ENCODE measurements at places on chromosomes 13 and 19.
A peak's percentile ranks its signal among the peaks of the same experiment; 100 is the strongest.

DNA sequence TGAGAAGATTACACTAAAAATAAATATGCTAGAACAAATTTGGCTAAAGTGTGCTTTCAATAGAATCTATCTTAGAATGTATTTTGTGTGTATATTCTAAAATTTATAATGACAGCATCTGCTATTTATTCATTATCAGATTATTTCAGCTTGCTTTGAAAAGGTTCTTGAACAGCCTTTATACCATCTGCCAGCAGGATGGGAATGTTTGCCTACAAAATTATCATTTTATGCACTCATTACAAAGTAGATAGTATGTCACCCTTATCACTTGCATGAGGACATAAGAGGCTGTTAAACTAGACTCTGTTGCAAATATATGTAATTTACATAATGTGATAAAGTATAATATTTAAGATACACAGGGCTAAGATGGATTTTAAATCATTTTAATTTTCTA is 1286.9 kb upstream of the PCDH20 start:
- DNase-seq: no peak

DNA sequence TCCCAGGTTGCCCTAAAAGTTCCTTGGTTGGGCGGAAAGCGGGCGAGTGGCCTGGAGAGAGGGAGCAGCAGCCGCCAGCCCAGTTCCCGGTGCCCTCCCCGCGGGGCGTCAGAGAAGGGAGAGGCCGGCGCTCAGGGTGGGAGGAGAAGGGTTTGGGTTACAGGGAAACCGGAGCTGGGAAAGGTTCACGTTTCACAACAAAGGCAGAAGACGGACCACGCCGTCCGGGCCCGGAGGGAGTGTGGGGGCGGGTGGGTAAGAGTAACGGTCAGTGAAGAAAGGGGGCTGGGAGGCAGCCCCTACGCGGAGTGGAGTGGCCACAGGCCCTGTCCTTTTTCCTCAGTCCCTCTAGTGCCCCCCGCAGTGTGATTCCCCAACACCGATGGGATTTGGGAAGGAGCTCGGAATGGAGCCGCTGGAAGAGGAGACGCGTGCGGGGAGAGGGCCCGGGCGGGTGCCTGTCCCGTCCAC is 1.6 kb downstream of the SIX5 start:
- DNase-seq: no peak

DNA sequence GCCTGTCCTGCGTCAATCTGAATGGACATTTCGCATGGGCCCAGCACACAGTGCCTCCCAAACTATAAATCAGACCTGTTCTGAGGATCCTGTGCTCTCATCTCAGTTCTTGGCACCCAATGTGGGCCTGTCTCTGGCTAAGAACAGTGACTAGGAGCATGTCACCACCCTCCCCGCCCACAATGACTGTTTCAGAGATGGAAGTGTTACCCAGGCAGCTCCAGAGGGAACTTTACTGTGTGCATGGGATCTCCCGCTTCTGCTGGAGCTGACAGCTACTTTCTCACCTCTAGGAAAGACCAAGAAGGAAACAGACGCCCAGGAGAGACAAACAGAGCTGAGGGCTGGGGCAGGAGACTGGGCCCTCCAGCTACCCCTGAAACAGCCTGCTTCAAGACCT is 45.0 kb downstream of the KCTD15 start:
- DNase-seq: no peak

DNA sequence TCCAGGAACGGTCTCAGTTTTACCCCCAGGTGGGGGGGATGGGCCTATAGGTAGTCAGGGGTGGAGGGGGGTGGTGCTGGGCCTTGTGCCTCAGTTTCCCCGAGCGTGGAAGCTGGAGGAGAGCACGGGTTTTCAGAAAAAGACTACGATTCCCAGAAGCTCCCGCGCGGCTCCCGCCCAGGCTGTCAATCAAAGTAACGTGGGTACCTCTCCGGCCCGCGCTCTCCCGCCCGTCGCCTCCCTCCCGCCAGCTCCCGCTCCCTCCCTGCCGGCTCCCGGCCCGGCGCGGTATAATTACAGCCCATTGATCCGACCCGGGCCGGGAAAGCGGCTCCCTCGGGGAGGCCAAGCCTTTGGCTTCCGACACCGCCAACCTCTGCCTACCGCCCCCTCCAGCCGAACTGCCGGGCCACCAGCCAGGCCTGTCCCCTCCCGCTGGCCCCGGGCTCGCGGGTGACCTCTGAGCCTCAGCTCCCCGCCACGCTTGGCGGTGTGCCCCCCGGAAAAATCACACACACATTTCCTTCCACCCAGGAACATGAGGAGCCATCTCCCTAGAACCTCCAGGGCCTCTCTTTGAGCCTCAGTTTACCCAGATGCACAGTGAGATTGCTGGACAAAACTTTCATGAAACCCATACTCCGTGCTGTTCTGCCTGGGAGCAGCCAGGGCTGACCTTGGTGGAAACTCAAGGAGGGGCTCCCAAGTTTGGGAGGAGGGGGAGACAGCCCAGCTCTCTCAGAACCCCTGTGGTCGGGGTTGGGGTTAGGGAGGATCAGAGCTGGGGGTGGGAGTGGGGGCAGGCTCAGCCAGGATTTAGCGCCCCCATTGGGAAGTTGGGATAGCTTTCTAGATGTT is 7.3 kb upstream of the TLE2 start:
- peak; percentile 83 for DNase-seq

DNA sequence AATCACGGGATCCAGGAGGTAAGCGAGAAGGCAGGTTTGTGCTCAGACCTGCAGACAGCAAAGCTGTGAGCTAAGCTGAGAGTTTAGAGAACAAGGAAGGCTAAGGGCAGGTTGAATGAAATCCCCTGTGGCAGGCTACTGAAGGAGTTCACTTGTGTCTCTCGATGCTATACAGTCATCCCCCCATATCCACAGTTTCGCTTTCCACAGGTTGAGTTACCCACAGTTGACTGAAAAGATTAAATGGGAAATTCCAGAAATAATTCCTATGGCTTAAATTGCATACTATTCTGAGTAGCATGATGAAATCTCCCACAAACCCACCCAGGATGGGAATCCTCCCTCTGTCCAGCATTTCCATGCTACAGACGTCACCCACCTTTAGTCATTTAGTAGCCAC is 49.6 kb downstream of the ABCC4 start:
- DNase-seq: no peak

- no peak for DNase-seq
Measured at GRCh38 chr19:14407605-14408484, 11.3 kb downstream of the DDX39A start.

DNA sequence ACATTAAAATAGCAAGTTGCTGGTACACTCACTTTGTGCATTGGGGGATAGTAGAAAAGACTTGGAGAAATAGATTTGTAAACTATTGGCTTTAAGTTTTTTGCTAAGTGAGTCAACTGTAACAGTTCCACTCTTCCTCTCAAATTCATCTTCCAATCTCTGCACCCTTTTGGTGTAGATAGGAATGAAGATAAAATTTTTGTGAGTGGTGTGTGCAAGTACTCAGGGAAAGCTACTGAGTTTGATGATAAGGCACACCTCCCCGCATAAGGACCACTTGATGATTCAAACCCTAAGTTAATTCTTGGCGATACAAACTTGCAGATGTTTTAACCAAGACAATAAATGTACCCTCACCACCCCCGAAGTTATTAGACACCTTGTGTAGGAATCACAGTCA is 168.3 kb upstream of the SLITRK1 start:
- DNase-seq: no peak

DNA sequence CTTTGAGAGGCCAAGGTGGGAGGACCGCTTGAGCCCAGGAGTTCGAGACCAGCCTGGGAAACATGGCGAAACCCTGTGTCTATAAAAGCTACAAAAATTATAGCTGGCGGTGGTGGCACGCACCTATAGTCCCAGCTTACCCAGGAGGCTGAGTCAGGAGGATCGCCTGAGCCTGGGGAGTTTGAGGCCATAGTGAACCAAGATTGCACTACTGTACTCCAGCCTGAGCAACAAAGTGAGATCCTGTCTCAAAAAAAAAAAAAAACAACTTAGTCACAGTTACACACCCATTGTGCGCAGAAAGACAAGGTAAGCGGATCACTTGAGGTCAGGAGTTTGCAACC is 728 bp upstream of the DENND1C start:
- DNase-seq: no peak

DNA sequence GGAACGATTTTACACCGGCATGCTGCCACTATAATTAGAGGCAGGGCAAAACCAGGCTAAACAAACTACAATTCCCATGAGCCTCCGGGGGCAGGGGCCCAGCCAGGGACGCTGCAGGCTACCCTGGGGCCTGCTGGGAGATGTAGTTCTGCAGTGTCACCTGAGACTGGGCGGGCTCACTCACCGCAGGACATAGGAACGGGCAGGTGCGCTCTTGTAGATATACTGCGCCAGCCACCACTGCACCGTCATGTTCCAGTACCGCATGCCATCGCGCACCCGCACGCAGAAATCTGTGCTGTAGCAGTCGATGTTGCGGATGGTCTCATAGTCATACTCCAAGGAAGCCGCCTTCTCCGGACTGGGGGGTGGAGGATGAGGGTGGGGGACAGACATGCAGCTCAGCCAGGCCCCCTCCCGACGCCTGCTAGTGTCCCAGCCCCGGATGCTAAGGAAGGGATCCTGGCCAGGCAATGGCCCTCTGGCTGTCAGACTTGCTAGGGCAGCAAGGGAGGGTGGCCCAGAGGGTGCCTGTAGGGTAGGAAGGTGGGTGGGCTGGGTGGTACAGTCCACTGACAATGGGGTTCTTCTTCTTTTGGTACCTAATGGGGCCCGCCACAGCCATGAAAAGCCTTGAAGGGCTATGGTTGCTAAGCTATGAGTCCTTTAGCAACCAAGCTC is 5.8 kb upstream of the TMC4 start:
- peak; percentile 22 for DNase-seq

DNA sequence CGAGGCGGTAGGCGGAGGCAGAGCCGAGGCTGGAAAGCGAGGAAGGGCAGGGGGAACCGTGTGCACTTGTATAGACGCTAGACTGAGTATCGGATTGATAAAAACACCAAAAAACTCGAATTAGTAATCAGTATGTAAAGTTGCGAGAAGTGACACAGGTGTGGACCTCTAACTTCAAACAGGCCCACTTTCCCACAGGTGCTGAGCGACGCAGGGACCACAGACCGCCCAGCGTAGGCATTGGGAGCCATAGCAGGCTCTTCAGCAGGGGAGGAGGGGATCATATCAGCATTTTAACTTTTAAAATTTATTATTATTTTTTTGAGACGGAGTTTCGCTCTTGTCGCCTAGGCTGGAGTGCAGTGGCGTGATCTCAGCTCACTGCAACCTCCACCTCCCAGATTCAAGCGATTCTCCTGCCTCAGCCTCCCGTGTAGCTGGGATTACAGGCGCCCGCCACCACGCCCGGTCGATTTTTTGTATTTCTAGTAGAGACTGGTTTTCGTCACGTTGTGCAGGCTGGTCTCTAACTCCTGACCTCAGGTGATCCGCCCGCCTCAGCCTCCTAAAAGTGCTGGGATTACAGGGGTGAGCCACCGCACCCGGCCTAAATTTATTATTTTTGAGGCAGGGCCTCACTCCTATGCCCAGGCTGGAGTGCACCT is 574 bp downstream of the VMAC start:
- no peak for DNase-seq

GRCh38 chr13:28725046-28725610 is 6.4 kb upstream of the SLC46A3 start:
- DNase-seq: no peak

- no peak for DNase-seq
Measured at GRCh38 chr13:28744656-28745055, 25.9 kb upstream of the SLC46A3 start.

- DNase-seq: no peak
Measured at GRCh38 chr19:42794765-42795164, 29.3 kb upstream of the PSG8 start.

DNA sequence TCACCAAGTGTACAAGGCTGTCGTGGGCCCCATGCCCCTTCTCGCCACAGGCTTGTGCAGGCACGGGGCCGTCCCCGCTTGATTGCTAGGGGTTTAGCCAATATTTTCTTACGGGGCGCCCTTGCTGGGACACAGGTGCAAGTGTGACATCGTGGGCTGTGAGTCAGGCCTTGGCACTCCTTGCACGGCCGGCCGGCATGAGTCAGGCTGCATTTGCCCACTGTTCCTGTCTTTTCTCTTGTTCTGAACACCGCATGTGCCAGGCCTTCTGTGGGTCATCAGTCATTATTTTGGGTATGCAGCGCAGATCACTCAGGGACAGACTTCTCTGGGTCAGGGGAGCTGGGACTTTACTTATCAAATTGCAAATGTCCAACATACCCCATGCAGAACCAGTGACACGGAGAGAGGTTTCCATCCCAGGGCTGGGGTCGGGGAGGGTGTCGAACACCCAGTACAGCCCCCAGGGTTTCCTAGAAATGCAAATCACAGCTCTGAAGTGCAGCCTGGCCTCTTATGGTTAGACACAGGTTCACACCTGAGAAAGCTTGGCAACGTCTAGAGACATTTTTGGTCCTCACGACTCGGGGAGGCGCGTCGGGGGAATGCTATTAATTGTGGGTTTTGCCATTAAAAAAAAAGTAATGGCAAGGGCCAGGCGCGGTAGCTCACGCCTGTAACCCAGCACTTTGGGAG is 22.5 kb upstream of the KLF2 start:
- no peak for DNase-seq

DNA sequence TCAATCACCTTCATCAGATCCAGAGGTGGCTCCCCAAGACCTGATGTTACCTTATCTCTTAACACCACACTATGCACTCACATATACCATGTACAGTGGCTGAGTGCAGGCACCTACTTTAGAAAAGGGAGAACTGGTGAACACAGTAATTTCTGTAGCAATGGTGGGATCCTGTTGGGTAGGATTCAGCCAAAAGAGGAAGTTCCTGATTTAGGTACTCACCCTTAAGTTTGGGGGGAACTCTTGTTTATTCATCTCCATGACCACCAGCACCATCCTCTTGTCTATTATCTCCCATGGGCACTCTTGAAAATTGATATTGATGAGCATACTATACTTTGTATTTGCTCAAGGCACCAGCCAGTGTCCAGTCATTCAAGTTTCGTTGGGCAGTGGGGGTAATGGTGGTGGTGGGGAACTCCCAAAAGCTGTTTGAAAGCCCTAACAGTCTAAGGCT is 324.4 kb downstream of the LMO7 start:
- DNase-seq: no peak

- DNase-seq: no peak
Measured at GRCh38 chr19:49368711-49369358, 5.2 kb downstream of the DKKL1 start.

DNA sequence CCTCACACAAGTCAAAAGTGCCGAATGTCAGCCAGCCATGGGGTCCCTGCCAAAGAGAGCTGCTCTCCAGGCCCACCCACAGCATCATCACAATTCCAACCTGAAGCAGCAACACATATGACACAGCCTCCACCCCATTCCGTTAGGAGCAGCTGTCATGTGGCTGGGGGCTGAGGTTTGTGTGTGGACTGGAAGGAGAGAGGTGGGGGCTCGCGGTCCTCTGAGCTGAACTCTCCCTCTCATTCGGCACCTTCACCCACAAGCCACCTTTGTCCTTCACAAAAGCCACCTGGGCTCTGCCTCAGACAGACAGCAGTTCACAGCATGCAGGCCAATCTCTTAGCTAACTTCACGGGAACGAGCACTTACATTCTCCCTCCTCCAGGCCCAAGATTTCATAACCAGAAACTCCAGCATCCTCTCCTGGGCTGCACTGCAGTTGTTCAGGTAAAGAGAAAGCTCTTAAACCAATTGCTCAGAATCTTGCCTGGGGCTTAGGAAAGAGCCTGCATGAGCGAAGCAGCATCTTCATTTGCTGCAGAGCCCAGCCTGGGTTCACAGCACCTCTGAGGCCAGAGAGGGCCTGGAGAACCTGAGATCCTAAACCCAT is 7.2 kb downstream of the RAB20 start:
- DNase-seq: no peak

GRCh38 chr13:102191951-102192502 is 209.8 kb downstream of the FGF14 start:
- DNase-seq: no peak
